ENCODE measurements at places on chromosomes 2 and 18. TPM values are rescaled to one million over a fixed set of nuclear protein-coding genes. Genes with fewer than 3 reads are reported as not detected.
A peak's percentile ranks its signal among the peaks of the same experiment; 100 is the strongest.

DNA sequence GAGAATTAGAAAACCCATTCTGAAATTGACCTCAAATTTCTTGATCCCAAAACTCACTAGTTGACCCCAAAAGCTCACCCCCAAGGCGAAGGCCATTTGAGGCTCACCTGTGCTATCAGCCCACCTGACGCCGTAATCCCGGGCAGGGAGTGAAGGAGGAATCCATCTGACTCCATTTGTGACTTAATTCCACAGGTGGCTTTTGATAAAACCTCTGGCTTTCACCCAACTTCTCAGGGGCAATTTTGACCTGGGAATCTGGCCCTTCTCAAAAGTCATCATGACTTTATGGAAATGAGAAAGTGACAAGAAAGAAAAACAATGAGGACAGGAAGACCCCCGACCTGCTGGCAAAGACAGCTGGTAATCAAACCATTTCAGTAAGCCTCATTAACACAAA lies 86.9 kb upstream of the SALL3 start:
- DNase-seq = no peak

- peak; percentile 90 for DNase-seq
Observed at GRCh38 chr18:46386788-46387187, 270.2 kb downstream of the LOXHD1 start.

- peak; percentile 82 for DNase-seq
Observed at GRCh38 chr18:59516356-59517155, 157.5 kb upstream of the LMAN1 start.

CRYGC gene
- not detected for total RNA-seq

ACVR1C gene
- total RNA-seq = 0.93 TPM

FBXO41 gene
- total RNA-seq = 0.79 TPM
